HEK293T (cell line): ENCODE measurements at places on chromosomes 6 and 20.

DNA sequence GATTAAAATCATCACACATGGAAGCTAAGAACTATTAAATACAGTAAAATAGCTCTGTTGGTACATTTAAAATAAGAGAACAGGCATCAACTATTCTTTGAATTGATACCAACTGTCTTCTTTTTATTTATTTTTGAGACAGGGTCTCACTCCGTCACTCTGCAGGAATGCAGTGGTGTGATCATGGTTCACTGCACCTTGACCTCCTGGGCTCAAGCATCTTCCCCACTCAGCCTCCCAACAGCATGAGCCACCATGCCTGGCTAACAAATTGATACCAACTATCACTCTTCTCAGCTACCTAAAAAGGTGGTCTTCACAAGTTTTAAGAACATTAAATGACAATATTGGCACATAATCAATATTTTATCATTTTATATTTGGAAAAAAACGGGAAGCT, 7.8 kb upstream of the PNISR start:
- no peak for DNase-seq

DNA sequence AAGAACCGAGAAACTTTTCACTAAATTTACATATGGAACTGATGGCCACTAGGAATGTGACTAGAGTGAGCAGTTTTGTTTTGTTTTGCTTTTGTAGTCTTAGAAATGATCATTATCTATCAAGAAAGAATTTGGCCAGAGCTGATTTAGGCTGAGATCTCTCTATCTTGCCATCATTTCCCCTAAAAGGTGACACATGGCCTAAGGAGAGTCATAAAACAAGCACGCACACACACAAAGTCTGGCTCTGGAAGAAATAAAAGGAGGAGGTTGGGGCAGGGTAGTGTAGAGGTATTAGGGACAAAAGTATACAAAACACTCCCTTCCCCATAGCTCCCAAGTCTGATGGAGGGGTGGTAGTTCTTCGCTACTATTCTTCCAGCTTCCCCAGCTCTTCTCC, 56.4 kb downstream of the RIPOR2 start:
- DNase-seq = no peak

- no peak for DNase-seq
Observed at GRCh38 chr6:190596-191395, 101.5 kb upstream of the DUSP22 start.

- no peak for DNase-seq
Observed at GRCh38 chr6:20509212-20509611, 25.0 kb upstream of the CDKAL1 start.

- DNase-seq = no peak
Observed at GRCh38 chr6:108927927-108928326, 79.7 kb downstream of the ARMC2 start.

DNA sequence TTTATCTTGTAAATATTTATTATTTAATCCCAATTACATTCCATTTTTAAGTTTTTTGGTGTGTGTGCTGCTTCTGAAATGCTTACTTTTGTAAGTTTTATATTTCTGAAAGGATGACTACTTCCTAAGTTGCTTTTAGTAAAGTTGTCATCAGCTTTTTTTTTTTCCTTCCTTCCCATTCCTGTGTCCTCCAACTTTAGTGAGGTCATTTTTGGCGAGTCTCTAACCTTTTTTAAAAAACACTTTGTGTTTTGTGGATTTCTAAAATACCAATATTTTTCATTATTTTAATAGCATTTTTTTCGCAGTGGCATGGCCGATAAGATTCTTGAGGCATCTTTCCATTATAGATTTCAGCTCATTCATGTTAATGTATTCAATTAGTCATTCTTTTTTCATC, 30.9 kb downstream of the FIG4 start:
- no peak for DNase-seq

DNA sequence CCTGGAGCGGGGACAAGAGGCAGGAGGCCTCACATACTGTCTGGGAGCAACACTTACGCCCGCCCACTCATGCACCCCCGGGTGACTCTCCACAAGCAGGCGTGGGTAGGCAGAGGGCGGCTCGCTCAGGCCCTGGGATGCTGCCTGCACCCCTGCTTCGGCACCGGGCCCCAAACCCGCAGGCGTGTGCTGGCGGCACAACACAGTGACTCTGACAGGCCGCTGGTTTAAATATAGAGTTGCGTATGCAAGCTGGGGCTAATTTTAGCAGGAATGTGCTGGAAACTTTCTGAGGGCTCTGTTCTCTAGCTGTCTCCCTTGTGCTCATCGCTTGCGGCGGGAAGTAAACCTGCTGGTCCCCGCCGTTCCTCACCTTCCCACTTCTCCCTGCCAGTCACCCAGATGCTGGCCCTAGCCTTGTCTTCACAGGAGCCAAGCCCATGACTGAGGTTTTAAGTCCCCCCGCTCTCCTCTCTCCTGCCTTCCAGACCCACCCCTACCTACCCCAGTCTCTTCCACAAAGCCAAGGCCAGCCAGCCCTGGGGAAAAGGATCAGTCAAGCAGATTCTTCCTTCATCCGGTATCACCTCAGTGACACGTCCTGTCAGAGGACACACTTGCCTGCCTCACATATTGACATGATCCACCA, 94.5 kb upstream of the FOXP4 start:
- DNase-seq = no peak
